ENCODE measurements at places on chromosomes 12 and 14.

- no peak for DNase-seq
Measured at GRCh38 chr14:32327255-32327961, 1.7 kb upstream of the AKAP6 start.

- DNase-seq, result no peak
Measured at GRCh38 chr12:117100251-117100650, 1.0 kb upstream of the TESC start.

GRCh38 chr14:64756712-64757111, 52.5 kb downstream of the PLEKHG3 start:
- DNase-seq, result no peak

DNA sequence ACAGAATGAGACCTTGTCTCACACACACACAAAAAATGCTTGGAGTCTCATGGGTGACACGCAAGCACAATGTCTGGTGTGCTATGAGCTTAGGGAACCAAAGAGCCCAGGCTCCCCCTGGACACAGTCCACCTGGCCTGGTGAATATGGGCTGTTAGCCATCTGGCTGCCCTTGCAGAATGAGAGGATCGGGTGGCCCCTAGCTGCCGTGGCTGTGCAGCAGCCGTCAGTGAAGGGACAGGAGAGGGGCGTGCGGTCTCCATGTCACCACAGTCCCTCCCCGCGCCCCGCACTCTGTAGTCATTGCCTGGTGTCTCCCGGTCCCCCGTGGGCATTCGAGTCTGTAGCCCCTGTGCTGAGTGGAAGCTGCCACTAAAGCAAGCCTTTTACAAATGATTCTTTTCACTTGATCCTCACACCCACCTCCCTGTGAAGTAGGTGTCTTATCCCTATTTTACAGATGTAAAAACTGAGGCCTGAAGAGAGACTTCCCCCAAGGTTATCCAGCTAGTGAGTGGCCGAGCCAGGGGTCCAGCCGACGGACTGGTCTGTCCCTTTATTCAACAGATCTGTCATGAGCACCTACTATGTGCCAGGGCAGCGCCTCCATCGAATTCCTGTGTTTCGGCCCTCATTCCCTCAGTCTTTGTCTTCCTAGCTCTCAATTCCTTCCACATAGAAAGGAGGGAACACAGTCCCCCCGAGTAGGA, 18.8 kb downstream of the MVK start:
- no peak for DNase-seq

- DNase-seq, result no peak
Measured at GRCh38 chr14:58693048-58693447, 55.3 kb downstream of the DACT1 start.

- DNase-seq, result no peak
Measured at GRCh38 chr14:69561893-69562292, 12.8 kb downstream of the CCDC177 start.

- no peak for DNase-seq
Measured at GRCh38 chr14:33576014-33576413, 374.9 kb downstream of the EGLN3 start.

DNA sequence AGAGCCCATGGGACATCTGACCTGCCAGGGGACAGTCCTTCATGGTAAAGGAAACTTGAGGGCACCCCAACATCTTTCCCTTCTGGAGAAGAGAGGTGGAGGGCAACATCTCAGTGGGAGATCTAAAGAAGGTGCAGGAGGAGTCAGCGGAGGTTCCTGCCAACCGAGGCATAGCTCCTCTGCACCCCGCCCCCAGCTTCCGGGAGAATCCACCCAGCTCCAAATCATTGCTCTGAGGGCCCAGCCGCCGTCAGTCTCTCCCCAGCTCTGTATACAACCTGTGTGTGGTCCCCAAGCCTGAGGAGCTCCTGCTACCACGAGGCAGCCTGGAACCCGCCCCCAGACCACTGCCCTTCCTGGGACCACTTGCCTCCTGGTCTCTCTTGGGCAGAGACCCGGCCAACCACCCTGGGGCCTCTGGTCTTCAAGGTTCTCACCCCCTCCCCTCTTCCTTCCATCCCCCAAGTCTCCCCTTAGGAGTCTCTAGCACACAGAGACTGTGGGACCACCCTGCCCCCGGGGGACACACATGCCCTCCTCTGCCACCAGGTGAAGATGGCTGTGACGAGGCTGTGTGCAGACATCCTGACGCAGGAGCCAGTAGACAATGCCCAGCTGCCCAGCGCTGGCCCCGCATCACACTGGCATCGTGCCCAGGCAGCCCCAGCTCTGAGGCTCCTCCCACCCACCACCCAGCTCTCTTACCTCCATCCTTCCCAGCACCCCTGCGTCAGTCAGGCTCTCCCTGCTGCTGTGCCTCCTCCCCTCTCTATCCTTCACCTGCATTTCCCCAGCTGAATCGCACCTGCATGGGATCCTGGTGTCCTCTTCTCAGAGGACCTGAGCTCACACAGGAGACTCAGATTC, 13.0 kb upstream of the NUDT14 start:
- DNase-seq, result no peak

GRCh38 chr12:119147847-119148448, 30.8 kb upstream of the HSPB8 start:
- DNase-seq, result no peak

- DNase-seq, result no peak
Measured at GRCh38 chr12:20629414-20630156, 65.5 kb upstream of the SLCO1C1 start.

DNA sequence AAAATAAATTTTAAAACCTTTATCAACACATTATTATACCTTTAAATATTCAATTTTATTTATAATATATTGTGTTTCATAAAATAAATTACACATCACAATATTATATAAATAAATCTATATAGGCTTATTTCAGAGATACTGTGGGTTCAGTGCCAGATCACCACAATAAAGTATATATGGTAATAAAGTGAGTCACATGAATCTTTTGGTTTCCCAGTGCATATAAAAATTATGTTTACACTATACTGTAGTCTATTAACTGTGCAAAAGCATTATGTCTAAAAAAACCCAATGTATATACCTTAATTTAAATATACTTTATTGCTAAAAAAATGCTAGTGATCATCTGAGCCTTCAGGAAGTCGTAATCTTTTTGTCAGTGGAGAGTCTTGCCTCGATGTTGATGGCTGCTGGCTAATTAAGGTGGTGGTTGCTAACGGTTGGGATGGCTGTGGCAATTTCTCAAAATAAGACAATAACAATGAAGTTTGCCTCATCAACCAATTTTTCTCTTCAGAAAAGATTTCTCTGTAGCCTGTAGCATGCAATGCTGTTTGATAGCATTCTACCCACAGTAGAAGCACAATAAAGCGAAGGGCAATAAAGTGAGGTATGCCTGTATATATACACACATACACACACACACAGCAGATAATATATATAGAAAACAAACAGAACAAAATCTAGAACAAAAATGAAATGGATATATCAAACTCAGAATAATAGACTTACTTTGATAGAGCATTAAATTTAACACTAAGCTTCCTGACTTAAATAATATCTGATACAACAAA, 32.4 kb downstream of the CCDC59 start:
- DNase-seq, result no peak

- DNase-seq, result no peak
Measured at GRCh38 chr14:81298911-81299310, 78.2 kb upstream of the GTF2A1 start.

DNA sequence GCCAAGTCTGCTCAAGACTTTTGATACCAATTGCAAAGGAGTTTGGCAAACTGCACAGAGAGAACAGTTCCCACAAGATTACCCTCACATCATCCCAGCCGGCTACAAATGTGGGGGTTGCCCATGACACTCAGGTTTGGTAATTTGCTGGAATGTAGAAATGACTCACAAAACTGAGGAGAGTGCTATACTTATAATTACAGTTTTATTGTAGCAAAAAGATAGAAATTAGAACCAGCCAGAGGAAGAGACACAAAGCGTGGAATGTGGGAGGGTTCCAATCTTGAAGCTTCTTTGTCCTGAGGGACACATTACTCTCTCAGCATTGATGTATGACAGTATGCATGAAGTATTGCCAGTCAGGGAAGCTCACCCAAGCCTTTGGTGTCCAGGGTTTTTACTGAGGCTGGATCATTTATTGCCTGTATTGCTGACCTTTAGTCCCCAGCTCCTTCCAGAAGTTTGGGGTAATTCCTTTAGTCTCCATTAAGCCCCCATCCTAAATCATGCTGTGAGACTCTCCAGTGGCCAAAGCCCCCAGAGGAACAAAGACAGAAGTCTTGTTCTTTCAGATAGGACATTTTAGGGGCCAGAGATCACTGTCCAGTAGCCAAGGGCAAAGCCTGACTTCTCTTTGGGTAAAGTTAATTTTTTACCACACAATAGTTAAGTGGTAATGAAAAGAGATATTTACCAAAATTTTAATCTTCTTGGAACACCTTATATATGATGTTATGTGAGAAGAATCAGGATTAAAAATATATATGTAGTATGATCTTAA, 9.9 kb downstream of the TBK1 start:
- DNase-seq, result no peak

DNA sequence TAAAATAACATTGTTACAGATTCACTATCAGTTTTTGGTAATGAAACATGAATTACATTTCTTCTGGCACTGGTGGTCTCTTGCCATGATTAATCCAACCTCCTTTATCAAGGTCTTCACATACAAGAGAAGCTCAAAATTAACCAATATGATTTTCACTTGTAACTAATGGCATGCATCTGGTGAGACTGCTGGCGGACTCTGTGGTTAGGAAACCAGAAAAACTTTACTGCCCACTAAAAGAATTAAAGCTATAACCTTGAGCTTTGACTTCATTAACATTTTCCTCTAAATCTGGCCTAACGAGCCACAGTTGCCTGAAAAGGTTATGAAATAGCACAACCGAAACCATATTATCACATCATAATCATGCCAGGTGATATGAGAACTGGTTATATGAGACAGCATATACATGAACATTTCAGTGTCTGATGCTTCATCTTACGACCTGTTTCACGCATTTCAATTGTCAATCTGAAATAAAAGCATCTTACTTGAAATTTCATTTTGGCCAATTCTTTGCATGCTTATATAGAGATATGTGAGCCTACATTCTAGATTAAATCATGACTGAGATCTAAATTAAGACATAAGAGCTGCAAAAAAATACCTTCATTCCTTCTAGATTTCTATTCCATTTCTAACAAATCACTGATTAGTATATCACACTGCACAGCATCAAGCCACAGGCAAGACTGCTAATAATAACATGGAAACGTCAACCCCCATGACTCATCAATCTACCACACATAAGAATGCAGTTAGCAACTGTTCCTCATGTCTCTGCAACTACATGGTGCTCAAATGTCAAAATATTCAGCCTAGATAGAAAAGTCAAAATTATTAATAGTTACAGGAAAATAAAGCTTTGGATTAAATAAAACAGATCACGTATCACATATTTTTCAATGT, 89.3 kb downstream of the OSBPL8 start:
- no peak for DNase-seq

- DNase-seq, result no peak
Measured at GRCh38 chr12:107634530-107634929, 51.1 kb upstream of the PWP1 start.

- no peak for DNase-seq
Measured at GRCh38 chr12:124842800-124843510, 20.7 kb downstream of the SCARB1 start.

- DNase-seq, result no peak
Measured at GRCh38 chr14:105430565-105430964, 10.9 kb downstream of the MTA1 start.

DNA sequence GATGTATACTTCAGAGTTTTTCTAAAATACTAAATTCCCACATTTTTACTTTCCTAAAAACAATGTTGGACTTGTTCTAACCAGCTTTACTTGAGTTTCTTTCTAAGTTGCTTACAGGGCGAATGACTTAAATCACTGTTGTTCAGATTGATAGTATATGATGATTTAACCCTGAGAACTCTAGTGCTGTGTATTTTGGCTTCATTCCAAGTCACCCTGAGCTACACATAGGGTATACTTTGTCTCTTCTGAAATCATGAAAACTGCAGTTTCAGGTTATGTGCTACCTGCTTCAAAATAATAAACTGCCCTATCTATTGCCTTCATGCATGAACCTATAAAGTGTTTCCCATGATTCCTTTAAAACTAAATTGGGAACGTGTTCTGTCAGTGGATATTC, 162.5 kb upstream of the PDE3A start:
- no peak for DNase-seq

DNA sequence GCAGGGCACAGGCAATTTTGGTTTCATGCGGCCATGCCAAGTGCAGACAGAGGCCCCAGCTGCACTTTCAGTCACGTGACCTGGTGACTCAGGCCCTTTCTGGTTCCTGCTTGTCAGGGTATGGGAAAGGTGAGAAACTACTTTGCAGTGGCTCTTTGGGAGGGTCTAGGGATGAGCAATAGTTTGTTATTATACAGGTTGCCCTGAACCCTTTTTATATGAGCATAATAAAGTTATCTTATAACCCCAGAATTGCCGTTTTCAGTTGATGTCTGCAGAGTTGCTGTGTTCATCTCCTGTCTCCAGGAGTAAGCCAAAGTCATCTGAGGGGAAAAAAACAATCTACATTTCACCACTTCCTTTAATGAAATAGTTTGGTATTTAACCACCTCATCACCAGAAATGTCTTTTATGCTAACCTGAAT, 30.9 kb upstream of the EMP1 start:
- peak; percentile 14 for DNase-seq

DNA sequence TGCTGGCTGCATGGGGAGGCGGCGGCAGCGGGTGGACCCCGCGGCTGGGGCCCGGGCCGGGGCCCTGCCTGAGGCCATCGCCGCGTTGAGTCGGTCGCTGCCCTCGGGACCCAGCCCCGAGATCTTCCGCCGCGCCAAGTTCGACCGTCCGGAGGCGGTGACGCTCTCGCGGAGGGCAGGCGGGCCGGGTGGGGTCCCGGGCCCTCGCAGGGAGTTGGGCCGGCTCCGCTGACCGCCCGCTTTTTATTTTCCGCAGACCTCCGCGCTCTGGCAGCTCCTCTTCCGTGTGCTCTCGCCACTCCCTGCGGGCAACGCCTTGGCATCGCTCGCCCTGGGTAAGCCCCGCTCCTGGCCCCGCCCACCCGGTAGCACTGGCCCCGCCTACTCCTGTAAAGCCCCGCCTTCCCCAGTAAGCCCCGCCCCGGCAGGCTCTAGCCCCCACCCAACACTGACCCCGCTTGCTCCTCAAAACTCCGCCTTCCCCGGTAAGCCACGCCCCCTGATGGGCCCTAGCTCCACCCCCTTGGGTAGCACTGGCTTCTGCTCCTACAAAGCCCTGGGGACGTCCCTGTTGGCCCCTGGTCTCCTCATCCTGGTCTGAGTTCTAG, 424 bp downstream of the TEDC1 start:
- DNase-seq, result peak; percentile 75

DNA sequence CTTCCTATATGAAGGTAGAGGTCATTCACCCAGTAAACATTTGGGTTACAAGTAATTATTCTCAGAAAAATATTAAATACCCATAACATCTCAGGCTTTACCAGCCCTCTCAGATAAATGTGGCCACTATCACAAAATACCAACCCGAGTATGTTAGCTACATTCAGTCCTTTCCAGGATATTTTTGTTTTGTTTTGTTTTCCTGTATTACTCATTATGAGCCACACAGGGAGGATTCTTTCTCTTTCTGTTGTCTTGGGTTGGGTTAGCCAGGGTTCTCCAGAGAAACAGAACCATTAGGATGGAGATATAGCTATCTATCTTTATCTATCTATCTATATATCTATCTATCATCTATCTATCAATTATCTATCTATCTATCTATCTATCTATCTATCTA, 947.6 kb upstream of the MDGA2 start:
- DNase-seq, result no peak

GRCh38 chr12:114742363-114742762, 58.4 kb upstream of the TBX3 start:
- DNase-seq, result no peak

GRCh38 chr12:128840862-128841468, 12.3 kb upstream of the GLT1D1 start:
- DNase-seq, result no peak

- DNase-seq, result no peak
Measured at GRCh38 chr14:65433157-65433556, 20.6 kb downstream of the FUT8 start.

Data from stimulated activated CD8-positive, alpha-beta memory T cell treated with anti-CD3 and anti-CD28 coated beads, Interleukin-4, amount 100 ng/mL, for 1 hour (primary cell).